Dermis blood vessel endothelial cell (primary cell): ENCODE measurements at places on chromosomes 6 and 20. TPM values are rescaled to one million over a fixed set of nuclear protein-coding genes. Genes with fewer than 3 reads are reported as not detected.

ERVFRD-1 gene
- total RNA-seq = under 0.01 and 0.05 TPM in 2 replicates

- DNase-seq = no peak
These were observed 54.8 kb upstream of the SGK1 start for GRCh38 chr6:134372603-134373281.

GRCh38 chr20:62405108-62405980, 1.7 kb downstream of the CABLES2 start:
- peak; percentile 68 for DNase-seq

GRCh38 chr6:149716181-149716963, 1.5 kb downstream of the LATS1 start:
- DNase-seq = peak; percentile 38

DNA sequence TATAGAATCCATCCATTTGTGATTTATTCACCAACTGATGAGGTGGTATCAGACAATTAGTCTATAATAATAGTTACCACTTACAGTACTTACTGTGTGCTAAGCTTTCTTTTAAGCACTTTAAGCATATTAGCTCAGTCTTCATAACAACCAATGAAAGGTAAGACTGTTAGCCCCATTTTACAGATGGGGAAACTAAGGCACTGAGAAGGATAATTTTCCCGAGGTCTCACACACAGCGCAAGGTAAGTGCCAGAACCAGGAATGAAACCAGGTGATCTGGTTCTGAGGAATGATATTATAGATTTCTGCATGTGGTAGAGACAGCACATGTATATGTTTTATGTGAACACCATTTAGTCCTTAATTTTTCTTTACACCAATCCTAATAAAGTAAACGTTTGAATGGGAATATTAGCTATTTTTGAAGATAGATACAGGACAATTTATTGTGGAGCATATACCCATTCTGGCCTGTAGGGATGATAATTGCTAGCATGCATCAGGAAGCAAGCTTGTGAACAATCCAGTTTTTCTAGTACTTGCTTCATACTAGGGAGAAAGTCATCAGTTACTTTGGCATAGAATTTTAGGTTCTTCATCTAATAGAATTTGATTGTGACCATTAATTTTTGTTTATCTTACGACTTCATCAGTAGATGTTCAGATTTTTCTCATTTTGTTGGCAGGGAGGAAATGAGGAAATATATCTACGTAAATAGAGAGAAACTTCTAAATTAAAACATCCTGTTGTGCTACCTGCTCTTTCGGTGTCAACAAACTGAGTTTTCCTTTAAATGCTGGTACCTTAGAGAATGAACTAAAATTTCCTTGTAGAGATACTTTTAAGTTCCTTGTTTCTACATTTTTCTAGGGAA, 3.0 kb downstream of the YWHAB start:
- peak; percentile 48 for DNase-seq

DEFB124 gene
- total RNA-seq = not detected in 2 replicates

GRCh38 chr6:51349857-51350256, 531.2 kb downstream of the TFAP2B start:
- no peak for DNase-seq

- no peak for DNase-seq
These were observed 100.0 kb downstream of the RREB1 start for GRCh38 chr6:7207720-7208119.

CPXM1 gene
- total RNA-seq = 0.34 and 0.37 TPM in 2 replicates

DNA sequence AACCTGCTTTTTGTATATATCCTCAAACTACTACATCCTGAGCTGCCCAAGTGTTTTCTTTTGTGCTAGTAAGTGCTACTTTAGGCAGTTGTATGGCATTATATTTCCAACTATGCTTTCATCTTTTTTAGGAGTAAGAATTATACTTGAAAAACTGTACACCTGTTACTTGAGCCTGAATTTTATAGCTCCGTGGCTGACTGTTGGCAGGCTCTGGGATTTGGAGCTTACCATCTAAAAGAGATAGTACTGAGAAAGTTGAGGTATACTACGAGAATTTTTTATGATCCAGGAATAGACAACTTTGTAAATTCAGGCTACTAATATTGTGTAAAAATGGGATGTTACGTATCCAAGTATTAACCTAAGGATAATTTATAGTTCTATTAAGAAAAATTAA, 32.4 kb downstream of the RNF217 start:
- DNase-seq = no peak

OLIG3 gene
- total RNA-seq = not detected in 2 replicates

GRCh38 chr6:145139140-145139850, 596.0 kb downstream of the EPM2A start:
- DNase-seq = no peak

DNA sequence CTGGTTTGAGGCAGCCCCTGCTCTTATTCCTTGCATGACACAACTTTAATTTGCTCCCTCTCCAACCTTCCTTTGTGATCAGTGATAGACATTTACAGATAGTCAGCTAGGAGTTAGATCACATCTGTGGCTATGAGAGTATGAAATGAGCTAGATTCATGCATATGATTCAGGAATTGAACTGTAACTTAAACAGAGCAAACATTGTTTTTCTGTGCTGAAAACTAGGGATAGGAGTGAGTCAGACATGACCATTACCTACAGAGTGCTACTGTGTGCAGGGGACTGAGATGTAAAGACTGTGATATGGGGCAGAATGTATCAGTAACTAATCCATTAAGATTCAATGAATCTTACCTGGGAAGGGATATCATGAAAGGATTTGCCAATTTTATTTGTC, 279.4 kb upstream of the SPTLC3 start:
- DNase-seq = no peak

GRCh38 chr20:20343932-20344331, 24.0 kb upstream of the INSM1 start:
- no peak for DNase-seq

AK9 gene
- 2.9 and 13.1 TPM in 2 replicates for total RNA-seq

- no peak for DNase-seq
These were observed 50.4 kb downstream of the TCP11 start for GRCh38 chr6:35090734-35091133.
